ENCODE measurements at places on chromosomes 2 and 18.

GRCh38 chr2:70715071-70715985 is 52.7 kb downstream of the ADD2 start:
- DNase-seq = no peak

DNA sequence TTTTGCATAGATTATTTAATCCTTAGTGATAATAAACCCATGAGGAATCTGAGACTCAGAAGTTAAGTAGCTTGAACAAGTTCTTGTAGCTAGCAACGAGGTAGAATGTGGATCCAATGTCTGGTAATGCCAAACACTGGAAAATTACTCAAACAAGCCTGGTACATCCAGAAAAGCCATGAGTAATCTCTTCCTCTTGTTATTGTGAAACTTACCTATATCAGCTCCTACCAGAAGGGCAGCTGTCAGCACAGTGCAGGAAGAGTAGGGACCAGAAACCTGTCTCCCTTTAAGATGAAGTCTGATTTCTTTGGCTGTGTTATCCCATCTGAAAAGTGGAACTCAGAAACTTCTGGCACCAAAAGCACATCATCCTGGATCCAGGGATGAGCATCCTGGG is 7.7 kb upstream of the SERPINB8 start:
- DNase-seq = no peak

GRCh38 chr2:21253311-21254027 is 129.7 kb downstream of the TDRD15 start:
- no peak for DNase-seq

DNA sequence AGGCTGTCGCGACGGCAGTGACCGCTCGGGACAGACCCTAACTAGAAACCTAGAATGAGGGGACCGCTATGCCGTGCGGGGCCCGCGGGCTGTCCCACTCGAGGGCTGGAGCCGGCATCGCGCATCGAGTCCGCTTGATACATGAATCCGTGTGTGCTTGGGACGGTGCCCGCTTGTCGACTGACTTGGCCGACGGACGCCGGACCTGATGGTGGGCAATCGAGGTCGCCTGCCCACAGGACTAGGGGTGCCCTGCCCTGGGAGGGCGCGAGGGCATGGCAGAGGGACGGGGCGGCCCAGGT is 749 bp upstream of the PTMA start:
- DNase-seq = no peak

DNA sequence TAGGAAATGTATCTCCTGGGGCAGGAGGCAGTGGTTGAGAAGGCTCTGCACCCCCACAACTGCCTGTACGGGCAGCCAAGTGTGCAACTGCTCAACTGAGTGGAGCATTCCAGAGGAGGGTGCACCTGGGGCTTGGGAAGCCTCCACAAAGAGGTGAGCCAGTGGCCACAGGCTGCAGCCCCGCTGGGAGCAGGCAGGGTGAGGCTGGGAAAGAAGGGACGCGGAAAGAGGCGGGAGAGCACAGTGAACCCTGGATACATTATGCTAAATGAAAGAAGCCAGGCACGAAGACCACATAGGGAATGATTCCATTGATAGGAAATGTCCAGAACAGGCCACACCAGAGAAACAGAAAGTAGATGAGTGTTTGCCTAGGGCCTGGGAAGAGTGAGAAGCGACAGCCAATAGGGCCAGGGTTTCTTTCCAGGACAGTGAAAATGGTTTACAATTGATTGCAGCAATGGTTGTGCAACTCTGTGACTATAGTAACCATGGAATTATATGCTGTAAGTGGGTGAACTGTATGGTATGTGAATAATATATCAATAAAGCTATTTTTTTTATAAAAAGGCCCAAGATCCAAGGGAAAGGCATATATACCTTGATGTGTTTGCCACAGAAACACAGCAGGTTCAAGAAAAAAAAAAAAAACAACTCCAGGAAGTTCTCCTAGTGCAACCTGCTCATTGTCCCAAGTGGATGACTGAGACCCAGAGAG is 82.4 kb downstream of the DDX1 start:
- no peak for DNase-seq

DNA sequence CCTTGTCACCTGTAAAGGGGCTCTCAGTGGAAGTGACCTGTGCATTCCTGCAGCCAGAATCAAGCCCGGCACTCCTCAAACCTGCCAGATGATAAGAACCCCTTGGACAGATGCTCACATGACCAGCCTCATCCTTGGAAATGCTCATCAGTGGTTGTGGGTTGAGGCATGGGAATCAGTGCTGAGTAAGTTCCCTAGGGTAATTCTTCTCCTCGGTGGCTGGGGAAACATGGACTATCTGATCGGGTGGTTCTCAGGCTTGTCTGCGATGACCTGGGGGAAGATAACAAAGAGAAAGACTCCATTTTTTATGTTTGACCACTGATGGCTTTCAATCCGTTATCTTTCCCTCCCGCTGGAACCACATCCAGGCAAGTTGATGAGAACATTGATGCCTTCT is 84.0 kb downstream of the SPP2 start:
- no peak for DNase-seq

DNA sequence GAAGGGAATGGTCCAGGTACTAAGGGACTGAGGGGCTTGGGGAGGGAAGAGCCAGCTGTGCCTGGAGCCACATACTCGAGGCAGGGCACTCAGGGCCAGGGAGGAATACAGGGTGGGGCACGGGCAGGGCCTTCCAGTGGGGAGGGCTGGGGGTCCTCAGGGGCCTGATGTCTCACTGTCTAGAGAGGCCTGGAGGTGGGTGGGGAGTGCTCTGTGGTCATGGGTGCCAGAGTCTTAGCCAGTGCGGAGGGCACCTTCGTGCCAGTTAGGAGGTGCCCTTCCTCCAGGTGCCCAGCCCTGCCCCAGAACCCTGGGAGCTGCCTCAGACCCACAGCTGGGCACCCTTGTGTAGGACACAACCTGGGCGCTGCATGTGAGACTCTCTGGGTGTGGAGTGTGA is 81.2 kb downstream of the SMAD7 start:
- DNase-seq = no peak

GRCh38 chr2:119480718-119481142 is 43.6 kb downstream of the SCTR start:
- DNase-seq = no peak

Data from stimulated activated CD4-positive, alpha-beta T cell treated with anti-CD3 and anti-CD28 coated beads, Interleukin-12 subunit alpha, Interleukin-12 subunit beta, amount 100 ng/mL, for 48 hours (primary cell).